M059J (cell line): ENCODE measurements at places on chromosomes 2 and 18.

DNA sequence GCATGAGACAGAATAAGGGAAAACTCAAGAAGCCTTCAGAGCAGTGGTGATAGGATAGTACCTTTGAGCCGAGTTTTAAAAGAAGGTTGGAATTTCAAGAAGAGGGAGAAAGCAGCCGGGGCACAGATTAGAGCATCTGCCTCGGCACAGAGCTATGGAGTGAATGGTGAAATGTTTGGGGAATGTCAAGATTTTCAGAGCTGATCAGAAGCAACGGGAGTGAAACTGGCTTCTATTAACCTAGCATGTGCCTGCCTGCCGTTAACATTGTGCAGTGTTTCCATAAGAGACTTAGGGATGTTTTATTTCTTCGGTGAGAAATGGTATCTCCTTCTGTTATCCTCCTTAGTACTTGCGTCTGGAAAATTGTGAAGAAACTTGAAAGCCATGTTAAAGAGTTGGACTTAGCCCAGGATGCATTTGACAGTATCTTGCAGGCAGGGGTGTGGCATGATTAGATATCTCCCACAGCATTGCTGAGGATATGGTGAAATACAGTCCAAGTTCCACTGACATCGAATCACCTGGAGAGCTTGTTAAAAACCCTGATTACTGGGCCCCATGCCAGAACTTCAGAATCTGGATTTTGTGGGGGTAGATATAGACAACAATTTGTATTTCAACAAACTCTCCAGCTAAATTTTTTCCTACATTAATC lies 96.8 kb upstream of the PPP1CB start:
- DNase-seq = no peak

- DNase-seq = no peak
Observed at GRCh38 chr18:31821545-31822171, 61.0 kb upstream of the SLC25A52 start.

DNA sequence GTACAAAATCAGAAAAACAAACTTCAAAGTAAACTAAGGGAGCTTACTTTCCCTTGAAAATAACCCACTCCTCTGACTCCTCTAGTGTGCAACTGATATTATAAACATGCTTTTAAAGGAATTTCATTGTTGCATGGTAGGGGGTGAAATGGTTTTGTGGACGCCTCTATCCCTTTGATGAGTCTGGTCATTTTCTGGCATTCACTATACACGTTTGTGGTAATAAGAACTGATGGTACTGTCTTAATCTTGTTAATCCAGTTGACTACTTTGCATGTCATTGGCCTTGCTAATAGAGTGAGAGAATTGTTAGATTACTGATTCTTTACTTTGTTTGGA lies 2.8 kb downstream of the INSIG2 start:
- DNase-seq = peak; percentile 13

GRCh38 chr2:24365051-24365450 lies 4.7 kb upstream of the ITSN2 start:
- no peak for DNase-seq

DNA sequence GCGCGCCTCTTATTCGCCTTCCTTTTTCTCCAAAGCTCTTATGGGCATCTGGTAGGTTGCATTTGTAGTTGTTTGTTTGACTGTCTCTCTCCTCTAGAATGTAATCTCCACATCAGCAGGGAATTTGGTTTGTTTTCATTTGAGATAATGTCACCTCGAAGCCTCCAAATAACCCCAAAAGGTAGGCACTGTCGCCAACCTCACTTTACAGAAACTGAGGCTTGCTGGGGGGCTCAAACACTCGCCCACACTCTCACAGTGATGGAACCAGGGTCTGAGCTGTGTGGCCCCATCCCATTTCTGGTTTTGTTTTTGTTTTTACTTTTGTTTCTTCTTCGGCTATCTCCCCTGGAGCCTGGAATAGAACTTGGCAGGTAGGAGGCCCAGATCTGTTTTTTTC lies 172.2 kb upstream of the MYCN start:
- DNase-seq = no peak

- no peak for DNase-seq
Observed at GRCh38 chr2:24552836-24553235, 61.8 kb downstream of the NCOA1 start.
